ENCODE measurements at places on chromosomes 12 and 14. TPM values are rescaled to one million over a fixed set of nuclear protein-coding genes. Genes with fewer than 3 reads are reported as not detected.

LRCOL1 gene
- 0.17 TPM for total RNA-seq

PMEL gene
- total RNA-seq, result 0.26 TPM

CREBL2 gene
- 59.5 TPM for total RNA-seq

- DNase-seq, result peak; percentile 94
Observed at GRCh38 chr12:124369055-124369826, 74.3 kb downstream of the RFLNA start.

DNA sequence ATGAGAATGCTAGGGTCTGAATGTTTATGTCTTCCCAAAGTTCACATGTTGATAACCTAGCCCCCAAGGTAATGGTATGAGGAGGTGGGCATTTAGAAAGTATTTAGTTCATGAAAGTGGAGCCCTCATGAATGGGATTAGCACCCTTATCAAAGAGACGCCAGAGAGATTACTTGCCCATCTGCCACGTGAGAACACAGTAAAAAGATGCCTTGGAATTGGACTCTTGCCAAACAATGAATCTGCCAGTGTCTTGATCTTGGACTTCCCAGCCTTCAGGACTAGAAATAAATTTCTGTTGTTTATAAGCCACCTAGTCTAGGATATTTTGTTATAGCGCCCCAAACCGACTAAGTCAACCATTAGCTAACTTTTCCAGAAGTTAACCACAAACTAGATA is 92.0 kb upstream of the SLC38A4 start:
- DNase-seq, result no peak

DNA sequence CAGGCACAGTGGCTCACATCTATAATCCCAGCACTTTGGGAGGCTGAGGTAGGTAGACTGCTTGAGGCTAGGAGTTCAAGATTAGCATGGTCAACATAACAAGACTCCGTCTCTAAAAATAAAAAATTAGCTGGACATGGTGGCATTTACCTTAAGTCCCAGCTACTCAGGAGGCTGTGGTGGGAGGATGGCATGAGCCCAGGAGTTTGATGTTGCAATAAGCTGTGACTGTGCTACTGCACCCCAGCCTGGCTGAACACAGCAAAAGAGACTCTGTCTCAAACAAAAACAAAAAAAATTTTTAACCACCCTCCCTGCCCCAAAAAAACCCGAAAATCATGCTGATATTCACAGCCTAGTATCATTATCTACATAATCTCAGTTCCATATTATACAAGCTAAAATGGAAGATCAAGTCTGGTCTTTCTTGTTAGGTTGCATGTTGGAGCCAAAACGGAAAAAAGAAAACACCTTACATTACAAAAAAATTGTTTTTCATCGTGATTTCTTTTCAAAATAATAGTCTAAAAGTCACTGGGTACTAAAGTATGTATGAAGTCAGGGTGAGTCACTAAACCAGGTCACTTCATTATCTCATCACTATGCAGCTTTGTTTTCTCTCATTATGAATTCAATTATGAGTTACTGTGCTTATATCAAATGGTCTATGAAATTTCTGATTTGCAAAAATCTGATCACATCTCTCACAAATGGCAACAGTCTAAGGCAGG is 13.8 kb downstream of the GXYLT1 start:
- DNase-seq, result peak; percentile 58

DNA sequence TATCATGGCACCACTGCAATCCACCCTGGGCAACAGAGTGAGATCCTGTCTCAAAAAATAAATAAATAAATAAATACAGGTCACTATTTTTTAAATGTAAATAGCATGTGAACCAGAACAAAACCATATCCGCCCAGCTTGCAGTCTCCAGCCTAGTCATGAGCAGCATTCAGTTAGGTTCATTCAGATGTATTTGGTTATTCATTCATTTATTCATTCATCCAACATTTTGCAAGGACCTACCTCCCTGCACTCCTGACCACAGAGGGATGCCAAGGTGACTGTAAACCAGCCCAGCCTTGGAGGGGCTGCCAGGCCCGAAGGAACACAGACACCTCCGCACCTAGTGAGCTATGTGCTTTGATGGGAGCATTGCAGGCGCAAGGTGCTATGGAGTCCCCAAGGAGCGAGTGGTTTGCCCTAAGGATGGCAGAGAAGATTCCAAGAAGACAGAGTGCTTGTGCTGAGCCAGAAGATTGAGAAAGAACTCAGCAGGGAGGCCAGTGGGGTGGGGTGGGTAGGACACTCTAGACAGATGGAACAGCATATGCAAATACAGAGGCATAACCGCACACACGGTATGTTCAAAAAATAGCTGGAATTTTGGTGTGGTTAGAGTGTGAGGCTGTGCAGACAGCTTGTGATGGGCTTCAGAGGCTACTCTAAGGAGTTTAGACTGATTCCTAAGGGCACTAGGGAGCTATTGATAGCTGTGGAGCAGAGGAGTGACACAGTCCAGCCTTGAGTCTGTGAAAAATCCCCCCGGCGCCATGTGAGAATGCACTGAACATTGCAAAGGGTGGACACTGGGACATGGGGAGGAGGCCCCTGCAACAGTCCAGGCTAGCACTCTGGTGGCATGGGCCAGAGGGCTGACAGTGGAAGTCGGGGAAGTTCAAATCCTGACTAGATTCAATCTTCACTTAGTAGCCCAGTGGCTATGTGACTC is 11.7 kb downstream of the DTX1 start:
- no peak for DNase-seq

DNA sequence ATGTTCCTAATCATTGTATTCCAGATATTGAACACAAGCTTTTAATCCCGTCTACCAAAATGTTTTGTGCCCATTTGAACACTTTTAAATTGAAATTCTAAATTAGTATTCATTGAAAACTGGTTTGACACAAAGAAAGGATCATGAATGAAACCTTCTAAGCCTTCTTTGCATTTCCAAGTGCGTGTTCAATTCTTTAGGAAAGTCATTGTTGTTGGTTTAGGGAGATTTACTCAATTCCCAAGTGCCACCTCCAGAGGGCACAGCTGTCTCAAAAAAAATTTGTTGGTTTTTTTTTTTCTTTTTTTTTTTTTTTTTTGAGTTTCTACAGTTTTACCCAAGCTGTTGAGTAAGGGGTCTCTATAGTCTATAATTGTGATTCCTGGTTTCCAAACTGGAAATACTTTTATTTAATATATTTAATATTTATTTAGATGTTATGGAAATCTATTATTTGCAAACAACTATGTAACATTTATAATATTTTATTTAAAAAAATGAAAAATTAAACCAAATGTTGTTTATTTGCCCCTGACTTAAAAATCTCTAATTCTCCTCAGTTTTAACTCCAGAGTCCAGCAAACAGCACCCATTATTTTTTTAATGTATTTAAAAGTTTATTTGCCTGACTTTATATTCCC is 79.9 kb downstream of the NEDD1 start:
- DNase-seq, result peak; percentile 39

- no peak for DNase-seq
Observed at GRCh38 chr14:67538501-67538900, 5.4 kb downstream of the PLEKHH1 start.

DNA sequence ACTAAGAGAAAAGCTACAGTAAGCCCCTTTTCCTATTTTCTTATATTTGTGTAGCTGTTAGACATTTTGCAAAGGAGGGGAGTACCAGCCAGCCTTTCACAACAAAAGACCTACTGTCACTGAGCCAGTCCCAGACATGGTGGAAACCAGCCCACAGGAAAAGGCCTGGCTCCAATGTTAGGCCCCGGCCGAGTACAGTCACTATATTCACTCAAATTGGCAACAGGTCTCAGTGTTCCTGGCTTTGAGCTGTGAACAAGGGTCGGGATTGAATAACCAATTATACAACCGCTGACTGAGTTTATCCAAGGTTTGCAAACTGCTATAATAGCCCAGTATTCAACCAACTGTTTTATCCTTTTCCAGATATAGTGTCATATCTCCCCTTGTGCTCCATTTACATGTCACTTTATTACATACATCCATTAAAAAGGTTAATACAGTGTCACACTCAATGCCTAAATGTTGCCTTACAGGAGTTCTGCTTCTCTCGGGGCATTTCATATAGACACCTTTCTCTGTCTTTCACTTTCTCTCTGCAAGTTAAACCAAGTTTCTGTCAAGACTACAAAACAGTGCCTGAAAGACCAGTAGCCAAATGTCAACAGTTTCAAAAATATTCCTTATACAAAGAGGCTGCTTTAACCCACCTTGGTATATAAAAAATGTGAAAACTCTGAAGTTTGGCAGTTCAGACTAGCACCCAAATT is 178.1 kb downstream of the SOX5 start:
- DNase-seq, result no peak

- no peak for DNase-seq
Observed at GRCh38 chr14:54278087-54278486, 118.7 kb upstream of the CDKN3 start.

DNA sequence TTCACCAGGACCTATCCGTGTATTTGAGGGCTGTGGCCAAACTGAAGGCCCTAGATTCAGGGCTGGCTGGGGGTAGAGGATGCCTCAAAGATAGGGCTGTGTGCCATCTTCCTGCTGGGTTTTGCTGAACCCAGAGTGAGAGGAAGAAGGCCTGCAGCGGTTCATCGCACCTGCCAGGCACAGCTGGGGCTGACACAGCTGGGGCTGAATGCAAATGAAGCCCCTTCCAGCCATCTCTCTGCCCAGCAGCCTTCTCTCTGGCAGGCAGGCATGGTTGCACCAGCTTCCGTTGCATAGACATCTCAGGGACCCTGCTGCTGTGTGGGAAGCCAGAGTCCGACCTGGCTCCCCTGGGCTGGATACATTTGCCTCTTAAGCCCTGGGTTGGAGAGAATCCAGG is 152.4 kb downstream of the TSPAN9 start:
- no peak for DNase-seq

- peak; percentile 94 for DNase-seq
Observed at GRCh38 chr12:46874642-46875041, 48.8 kb upstream of the SLC38A4 start.

DNA sequence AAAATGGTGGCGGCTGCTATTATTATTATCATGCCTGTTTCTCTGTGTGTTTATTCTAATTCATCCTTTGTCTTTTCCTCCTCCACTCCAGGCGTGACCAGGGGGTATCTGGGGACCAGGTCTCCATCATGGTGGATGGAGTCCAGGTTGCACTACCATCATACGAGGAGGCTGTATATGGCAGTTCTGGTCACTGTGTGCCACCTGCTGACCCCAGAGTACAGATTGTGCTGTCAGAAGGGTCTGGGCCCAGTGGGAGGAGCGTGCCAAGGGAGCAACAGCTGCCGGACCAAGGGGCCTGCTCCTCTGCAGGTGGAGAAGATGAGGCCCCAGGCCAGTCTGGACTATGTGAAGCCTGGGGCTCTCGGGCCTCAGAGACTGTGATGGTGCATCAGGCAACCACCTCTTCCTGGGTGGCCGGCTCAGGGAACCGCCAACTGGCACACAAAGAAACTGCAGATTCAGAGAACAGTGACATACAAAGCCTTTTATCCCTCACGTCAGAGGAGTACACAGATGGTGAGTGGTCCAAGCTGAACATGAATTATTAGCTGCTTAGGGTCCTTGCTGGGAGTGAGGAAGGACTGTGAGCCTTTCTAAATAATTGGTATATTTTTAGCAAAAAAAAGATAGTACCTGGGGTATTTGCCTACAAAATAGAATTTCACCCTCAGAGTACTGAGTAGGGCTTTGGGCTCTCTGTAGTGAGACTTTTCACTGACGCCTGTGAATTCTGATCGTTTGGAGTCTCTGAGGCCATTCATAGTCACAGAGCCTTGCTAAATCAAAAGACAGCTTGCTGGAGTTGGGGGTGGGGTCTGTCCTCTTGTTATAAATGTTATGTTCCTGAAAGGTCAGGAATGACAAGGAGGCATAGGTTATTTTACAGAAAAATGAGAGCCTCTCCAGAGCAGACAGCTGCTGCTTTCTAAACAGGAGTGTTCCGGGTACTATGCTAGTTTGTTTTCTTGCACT is 58.1 kb upstream of the SRSF5 start:
- no peak for DNase-seq

- peak; percentile 99 for DNase-seq
Observed at GRCh38 chr12:120231316-120232011, 30.6 kb upstream of the RPLP0 start.

GRCh38 chr12:23025372-23026016 is 400.5 kb downstream of the ETNK1 start:
- DNase-seq, result no peak

DNA sequence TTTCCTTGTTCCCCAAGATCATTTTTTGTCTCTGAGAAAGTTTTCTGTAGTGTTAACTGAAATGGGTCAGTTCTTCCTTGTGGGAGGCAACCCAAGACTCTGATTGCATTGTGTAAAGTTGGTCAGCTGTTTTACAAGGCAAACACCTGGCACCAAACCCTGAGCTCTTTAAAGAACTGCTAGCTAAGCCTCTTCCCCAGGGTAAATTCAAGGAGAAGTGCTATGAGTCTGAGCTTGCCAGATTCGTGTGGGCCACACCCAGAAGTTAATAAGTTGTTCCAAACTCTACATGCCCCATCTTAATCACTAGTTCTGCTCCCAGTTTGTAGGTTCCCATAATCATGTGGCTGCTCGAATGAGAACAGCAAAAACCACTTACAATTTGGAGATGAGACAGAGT is 214.5 kb downstream of the BTG1 start:
- DNase-seq, result peak; percentile 48

GRCh38 chr12:128314611-128315010 is 47.6 kb downstream of the TMEM132C start:
- DNase-seq, result no peak

GRCh38 chr12:106710143-106710893 is 64.2 kb upstream of the RIC8B start:
- no peak for DNase-seq
